Activated B cell treated with CpG ODN at 0.5 μM for 24 hours (primary cell): ENCODE measurements at places on chromosomes 16 and 17. TPM values are rescaled to one million over a fixed set of nuclear protein-coding genes. Genes with fewer than 3 reads are reported as not detected.

GRCh38 chr16:84063980-84064379 is 21.4 kb upstream of the SLC38A8 start:
- H3K36me3 ChIP-seq = peaks cover 92% of the 10 kb centered on the region
- no peaks in the 10 kb centered on the region for H3K27me3 ChIP-seq
- no peak overlapping the region for H3K27ac ChIP-seq
- no peaks in the 10 kb centered on the region for H3K4me1 ChIP-seq
- no peak overlapping the region for H3K4me3 ChIP-seq

DNA sequence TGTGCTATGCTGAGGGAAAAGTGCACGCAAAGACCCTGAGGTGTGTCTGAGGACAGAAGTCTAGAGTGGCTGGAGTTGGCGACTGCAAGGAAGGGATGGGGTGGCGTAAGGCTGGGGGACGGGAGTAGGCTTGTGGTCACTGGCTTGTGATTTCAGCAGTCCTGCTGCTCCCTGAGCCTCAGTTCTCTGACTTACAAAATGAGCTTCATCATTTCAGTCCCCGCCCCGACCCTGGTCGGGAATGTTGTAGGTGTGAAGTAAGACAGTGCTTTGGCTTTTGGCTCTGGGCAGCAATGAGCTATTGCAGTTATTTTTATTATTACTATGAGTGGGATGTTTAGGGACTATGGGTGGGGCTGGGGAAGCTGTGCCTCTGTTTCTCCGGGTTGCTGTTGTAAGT is 8.6 kb downstream of the ADGRG1 start:
- H3K27me3 ChIP-seq = peaks cover 22% of the 10 kb centered on the region
- H3K4me1 ChIP-seq = peaks cover 3% of the 10 kb centered on the region
- H3K27ac ChIP-seq = no peak overlapping the region
- no peak for DNase-seq

GRCh38 chr16:27235055-27235937 is 32.0 kb downstream of the KDM8 start:
- H3K27ac ChIP-seq = peak overlapping the region; percentile 88
- peaks cover 33% of the 10 kb centered on the region for H3K36me3 ChIP-seq
- no peaks in the 10 kb centered on the region for H3K27me3 ChIP-seq
- peak overlapping the region; percentile 73 for H3K4me3 ChIP-seq
- DNase-seq = no peak

DNA sequence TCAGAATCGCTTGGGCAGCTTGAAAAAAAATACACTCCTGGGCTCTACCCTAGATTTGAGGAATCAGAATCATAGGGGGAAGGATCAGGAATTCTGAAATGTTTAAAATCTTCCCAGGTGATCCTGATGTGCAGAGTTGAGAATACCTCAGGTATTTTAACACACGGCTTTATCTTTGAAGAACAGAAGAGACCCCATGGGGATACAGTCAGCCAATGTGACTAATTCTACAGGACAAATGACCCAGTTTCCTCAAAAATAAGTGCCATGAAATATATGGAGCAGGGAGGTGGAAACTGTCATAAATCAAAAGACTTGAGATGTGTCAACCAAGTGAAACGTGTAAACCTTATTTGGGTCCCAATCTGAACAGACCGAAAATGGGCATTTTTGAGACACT is 52.7 kb downstream of the CCDC42 start:
- H3K4me1 ChIP-seq = no peaks in the 10 kb centered on the region
- H3K27me3 ChIP-seq = peaks cover 33% of the 10 kb centered on the region
- H3K27ac ChIP-seq = no peak overlapping the region
- H3K36me3 ChIP-seq = no peaks in the 10 kb centered on the region

The ABCC12 gene
- total RNA-seq = not detected in 2 replicates

The CDIP1 gene
- total RNA-seq = 12.5 and 12.9 TPM in 2 replicates

DNA sequence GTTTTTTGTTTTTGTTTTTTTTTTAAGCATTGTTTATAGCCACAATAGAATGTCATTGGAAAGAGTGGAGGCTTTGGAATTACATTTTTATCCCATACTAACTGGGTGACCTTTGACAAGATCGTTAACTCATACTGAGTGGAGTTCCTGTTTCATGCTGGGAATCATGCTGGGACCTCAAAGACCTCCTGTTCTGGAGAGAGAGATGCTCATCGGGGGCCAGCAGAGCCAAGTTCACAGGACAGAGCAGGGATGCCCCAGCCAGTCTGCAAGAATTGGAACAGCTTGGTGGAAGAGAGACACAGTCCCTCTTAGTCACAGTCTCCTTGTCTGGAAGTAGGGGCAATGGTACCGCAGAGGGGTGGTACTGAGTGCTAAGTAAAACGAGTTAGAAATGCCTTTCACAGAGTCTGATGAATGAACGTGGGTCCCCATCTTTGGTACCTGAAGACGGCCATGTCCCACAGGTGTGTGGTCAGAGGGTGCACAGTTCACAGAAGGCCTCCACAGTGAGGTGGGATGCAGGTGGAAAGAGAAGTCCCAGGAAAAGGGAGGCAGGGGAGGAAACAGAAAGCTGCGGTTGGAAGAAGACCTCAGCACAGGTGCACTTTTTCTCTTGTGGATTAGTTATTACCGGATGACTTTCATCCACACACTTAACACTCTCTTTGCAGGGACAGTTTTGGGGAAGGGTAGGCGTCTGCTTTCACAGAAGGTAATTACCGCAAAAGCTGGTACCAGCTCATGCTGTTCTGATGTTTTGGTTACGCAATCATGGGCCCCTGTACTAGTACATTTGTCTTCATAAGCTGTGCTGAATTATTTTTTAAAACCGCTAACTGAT is 147.8 kb downstream of the PRKCA start:
- no peaks in the 10 kb centered on the region for H3K36me3 ChIP-seq
- H3K27me3 ChIP-seq = no peaks in the 10 kb centered on the region
- no peaks in the 10 kb centered on the region for H3K4me1 ChIP-seq
- H3K4me3 ChIP-seq = no peak overlapping the region

GRCh38 chr16:66228792-66229191 is 137.7 kb upstream of the CDH5 start:
- H3K36me3 ChIP-seq = no peaks in the 10 kb centered on the region
- H3K4me3 ChIP-seq = no peak overlapping the region
- no peaks in the 10 kb centered on the region for H3K4me1 ChIP-seq
- H3K27ac ChIP-seq = no peak overlapping the region

- no peak for DNase-seq
- peaks cover 33% of the 10 kb centered on the region for H3K36me3 ChIP-seq
- H3K27ac ChIP-seq = peak overlapping the region; percentile 8
- H3K4me3 ChIP-seq = peak overlapping the region; percentile 94
- no peaks in the 10 kb centered on the region for H3K27me3 ChIP-seq
Observed at GRCh38 chr17:46190763-46191162, 2.5 kb downstream of the KANSL1 start.

The KRT25 gene
- total RNA-seq = not detected in 2 replicates

GRCh38 chr16:81405702-81406113 is 38.9 kb upstream of the CMIP start:
- H3K4me3 ChIP-seq = no peak overlapping the region
- DNase-seq = no peak
- no peaks in the 10 kb centered on the region for H3K36me3 ChIP-seq

The CDH1 gene
- total RNA-seq = 8.2 and 10.7 TPM in 2 replicates

DNA sequence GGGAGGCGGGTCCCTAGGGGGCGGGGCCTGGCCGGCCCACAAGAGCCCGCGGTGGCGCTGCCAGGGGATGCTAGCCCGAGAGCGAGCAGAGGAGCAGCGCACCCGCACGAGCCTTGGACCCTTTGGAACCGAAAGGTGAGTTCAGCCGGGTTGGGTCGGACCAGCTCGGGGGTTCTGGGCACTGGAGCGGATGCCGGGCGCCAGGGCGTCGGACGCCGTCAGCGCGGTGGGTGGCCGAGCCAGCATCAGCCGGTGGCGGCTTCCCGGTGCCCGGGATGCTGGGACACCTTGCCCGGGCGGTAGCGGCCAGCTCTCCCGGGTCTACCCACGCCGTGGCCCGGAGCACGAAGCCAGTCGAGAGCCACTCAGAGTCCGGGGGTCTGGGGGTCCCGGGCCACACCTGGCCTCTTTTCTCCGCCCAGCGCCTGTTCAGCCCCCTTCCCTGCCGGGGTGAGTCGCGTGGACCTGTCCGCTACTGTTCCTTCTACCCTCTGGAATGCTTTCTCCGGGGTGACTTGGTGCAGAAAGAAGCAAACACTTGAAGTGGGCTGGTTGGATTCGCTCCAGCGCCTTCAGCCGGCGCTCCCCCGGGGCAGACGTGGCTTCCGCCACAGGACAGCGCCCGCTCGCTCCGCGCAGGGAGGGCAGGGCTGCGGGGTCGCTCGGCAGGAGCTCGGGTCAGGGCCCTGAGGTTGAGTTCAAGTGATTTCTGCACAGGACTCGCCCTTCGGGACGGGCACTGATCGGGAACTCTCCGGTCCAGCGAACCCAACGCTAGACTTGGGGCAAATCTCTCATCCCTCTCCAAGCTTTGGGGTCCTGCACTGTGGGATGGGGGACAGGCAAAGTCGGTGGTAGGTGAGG is at the start of gene SCNN1G:
TSS of gene SCNN1G (plus strand) at position 67 of the 864 bp plus-strand sequence. CDS start 3,527 bp downstream, outside the sequence.
- H3K27ac ChIP-seq = no peak within 1 kb of the TSS
- peaks cover 15% of the 10 kb centered on the region for H3K4me1 ChIP-seq
- peak within 1 kb of the TSS; percentile 72 for H3K4me3 ChIP-seq
- no peak for DNase-seq
- no peaks in the 10 kb centered on the region for H3K36me3 ChIP-seq

- H3K27me3 ChIP-seq = peaks cover 6% of the 10 kb centered on the region
- H3K27ac ChIP-seq = no peak overlapping the region
- no peak overlapping the region for H3K4me3 ChIP-seq
- no peaks in the 10 kb centered on the region for H3K36me3 ChIP-seq
Observed at GRCh38 chr16:82605863-82606620, 20.7 kb upstream of the CDH13 start.

The ITGAD gene
- 0.05 and 0.07 TPM in 2 replicates for total RNA-seq

The HEATR3 gene
- total RNA-seq = 16.1 and 17.8 TPM in 2 replicates

DNA sequence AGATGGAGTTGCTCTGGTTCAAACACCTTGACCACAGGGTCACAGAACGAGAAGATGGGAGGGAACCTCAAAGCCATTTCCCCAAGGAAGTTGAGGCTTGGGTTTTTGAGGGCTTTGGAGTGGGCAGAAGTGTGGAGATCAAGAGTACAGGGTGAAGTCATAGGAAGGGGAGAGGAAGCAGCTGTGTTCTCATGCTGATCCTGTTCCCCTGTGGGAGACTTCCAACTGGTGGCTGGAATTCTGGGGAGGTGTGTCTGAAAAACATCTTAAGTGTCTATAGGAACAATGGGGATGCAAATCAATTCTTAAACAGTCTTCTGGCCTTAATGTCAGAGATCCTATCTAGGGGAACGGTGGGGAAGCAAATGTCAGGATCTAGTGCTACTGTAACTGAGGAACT is 38.8 kb upstream of the HSBP1 start:
- no peaks in the 10 kb centered on the region for H3K27me3 ChIP-seq
- no peak for DNase-seq
- peak overlapping the region; percentile 61 for H3K4me3 ChIP-seq
